ENCODE measurements at places on chromosomes 7 and 10.

- peak; percentile 91 for DNase-seq
Measured at GRCh38 chr7:11698384-11698871, 133.6 kb downstream of the THSD7A start.

DNA sequence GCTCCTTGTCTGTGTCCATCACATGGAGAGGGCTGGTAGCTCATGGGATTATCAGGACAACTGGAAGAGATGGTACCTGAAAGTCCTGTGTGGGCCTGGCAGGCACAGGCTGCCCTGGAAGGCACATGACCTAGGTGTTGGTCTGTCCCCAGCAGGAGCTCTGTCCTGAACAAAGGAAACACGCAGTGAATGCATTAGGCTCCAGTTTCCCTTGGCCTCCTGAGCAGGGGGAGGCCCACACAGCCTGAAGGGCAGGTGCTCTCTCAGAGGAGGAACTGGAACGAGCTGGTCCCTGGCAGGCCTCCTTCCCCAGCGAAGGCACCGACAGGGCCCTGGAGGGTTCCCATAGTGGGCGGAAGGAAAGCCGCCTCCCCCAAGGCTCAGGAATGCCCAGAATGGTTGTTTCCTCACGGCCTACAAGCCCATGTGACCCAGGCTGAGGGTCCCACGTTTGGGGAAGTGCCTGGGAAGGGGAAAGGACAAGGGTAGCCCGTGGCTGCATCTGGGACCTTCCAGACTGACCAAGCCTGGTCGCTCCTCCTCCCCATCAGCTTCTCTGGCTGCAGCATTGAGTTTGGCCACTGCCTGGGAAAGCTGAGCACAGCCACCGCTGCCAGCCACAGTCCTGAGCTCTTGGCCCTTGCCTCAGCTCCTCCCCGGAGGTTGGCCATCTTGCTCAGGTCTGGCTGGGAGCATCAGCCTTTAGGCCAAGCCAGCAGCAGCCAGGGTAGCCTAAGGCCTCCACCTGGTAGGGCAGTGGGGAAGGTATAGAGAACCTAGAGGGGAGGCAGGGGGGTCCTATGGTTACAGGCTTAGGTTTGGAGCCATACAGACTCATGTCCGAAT is 21.8 kb downstream of the CXCL12 start:
- DNase-seq = no peak

GRCh38 chr7:28626624-28627262 is 214.4 kb downstream of the CREB5 start:
- DNase-seq = no peak

- DNase-seq = no peak
Measured at GRCh38 chr10:28467615-28468014, 65.3 kb upstream of the WAC start.

- DNase-seq = no peak
Measured at GRCh38 chr7:23893942-23894891, 184.2 kb downstream of the STK31 start.

DNA sequence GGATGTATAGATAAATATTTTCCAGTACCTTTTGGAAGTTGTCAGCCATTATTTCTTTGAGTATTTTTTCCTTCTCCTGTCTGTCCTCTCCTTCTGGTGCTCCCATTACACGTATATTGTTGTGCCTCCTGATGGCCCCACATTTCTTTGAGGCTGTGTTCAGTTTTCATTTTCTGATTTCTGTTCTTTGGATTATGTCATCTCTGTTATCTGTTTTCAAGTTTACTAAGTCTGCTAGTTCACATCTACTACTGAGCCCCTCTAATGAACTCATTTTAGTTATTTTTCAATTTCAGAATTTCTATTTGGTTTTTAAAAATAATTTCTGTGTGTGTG is 16.3 kb downstream of the RBM33 start:
- no peak for DNase-seq

DNA sequence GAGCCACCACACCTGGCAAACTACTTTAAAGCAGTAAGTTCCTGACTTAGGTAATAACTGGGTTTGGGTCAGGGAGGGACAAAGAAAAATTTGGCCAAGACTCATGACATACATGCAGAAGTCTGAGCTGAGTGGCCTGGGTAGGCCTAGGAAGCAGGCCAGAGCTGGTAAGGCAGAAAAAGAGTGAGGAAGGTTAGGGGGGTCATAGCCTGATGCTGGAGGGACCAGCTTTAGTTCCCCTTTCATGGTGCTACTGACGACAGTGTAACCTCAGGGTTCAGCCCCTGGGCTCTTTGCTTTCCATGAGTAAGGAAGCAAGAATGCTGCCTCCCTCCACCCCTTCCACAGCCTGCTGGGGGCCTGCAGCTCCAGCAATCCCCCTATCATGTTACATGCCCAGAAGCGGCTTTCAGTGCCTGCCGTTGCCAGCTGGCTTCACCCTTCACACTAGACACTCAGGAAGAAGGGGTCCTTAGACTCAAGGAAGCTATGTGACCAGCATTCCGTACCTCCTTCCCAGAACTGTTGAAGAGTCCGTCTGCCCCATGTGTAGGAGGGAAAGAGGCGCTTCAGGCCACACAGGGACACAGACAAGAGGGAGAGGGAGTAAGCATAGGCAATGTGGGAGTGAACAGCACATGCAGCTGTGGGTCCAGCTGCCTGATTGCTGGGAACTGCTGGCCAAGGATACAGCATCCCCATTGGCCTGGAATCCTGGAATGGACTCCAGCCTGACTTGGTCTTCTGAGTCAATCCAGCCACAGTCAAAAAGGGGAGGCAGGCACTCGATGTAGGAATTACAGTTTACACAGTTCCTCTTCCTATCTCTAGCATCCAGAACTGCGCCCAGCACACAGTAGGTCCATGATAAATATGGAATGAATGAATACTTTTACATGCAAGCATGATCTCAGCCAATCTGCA is 4.1 kb upstream of the PLAU start:
- DNase-seq = no peak

- no peak for DNase-seq
Measured at GRCh38 chr7:2193575-2194305, 39.0 kb downstream of the MAD1L1 start.

DNA sequence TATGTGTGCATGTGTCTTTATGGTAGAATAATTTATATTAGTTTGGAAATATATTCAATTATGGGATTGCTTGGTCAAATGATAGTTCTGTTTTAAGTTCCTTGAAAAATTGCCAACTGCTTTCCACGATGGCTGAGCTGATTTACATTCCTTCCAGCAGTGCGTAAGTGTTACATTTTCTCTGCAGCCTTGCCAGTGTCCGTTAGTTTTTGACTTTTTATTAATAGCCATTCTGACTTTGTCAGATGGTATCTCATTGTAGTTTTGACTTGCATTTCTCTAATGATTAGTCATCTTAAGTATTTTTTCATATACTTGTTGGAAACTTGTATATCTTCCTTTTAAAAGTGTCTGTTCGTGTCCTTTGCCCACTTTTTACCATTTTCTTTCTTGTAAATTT is 434.2 kb upstream of the POT1 start:
- no peak for DNase-seq

DNA sequence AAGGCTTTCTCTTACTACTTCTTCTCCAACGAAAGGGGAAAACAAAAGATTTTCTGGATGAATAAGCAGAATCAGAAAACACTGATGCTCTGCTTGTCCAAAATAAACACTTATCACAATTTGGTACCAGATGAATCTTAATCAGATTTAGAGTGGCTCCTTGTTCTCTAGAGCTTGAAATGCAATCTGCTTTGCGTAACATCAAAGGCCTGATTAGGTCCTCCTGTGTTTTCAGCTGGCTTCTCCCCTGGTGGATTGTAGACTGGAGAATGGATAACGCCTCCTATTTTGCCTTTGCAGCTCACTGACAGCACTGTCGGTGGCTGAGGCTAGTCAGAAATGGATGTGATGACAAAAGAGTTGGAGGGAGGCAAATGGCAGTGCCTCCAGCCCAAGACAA is 91.2 kb downstream of the FAM13C start:
- no peak for DNase-seq

GRCh38 chr10:74912682-74913081 is 86.3 kb downstream of the KAT6B start:
- no peak for DNase-seq

DNA sequence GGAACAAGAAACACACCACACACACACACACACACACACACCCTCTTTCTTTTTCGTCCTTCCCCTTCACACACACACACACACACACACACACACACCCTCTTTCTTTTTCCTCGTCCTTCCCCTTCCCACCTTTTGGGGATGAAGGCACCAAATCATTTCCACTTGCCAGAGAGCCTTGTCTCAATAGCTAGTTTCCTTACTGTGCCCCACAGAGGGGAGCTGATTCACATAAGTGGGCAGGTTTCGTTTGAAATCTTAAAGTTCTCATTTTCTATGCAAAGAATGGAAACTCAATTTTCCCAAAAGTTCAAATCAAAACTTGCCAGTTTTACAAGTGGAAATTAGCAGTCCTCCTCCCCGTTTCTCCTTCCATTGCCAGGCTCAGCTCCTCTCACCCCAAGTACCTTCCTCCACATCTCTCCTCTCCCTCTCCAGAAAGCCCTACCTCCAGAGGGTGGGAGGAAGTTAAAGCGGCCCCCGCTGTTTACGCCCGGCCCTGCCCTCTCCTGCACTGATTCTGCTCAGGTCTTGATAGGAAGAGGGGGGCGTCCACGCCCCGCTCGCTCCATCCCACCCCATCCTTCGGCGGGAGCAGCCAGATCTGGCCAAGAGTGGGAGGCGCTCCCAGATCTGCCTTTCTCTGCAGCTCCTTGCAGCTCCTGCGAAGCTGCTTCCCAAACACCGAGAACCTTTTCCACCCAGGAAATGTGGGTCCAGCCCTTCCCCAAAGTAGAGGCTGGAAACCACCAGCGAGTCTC is 1.3 kb downstream of the CTTNBP2 start:
- no peak for DNase-seq

- DNase-seq = no peak
Measured at GRCh38 chr10:119602241-119603095, 5.7 kb upstream of the TIAL1 start.

- DNase-seq = no peak
Measured at GRCh38 chr7:1526271-1526754, 4.2 kb upstream of the MAFK start.

- DNase-seq = no peak
Measured at GRCh38 chr10:103640436-103641181, 147.1 kb downstream of the NEURL1 start.

- DNase-seq = no peak
Measured at GRCh38 chr7:130845581-130846085, 111.6 kb upstream of the KLF14 start.

GRCh38 chr10:24417053-24417452 is 208.1 kb downstream of the KIAA1217 start:
- DNase-seq = no peak

- DNase-seq = no peak
Measured at GRCh38 chr10:452512-453426, 236.7 kb downstream of the DIP2C start.

- no peak for DNase-seq
Measured at GRCh38 chr10:76285515-76285914, 854.1 kb downstream of the LRMDA start.

GRCh38 chr7:94698275-94698674 is 42.3 kb upstream of the SGCE start:
- no peak for DNase-seq

- DNase-seq = no peak
Measured at GRCh38 chr7:102890971-102891692, 21.7 kb upstream of the LRRC17 start.

GRCh38 chr10:60138842-60139241 is 232.5 kb upstream of the CCDC6 start:
- DNase-seq = no peak

DNA sequence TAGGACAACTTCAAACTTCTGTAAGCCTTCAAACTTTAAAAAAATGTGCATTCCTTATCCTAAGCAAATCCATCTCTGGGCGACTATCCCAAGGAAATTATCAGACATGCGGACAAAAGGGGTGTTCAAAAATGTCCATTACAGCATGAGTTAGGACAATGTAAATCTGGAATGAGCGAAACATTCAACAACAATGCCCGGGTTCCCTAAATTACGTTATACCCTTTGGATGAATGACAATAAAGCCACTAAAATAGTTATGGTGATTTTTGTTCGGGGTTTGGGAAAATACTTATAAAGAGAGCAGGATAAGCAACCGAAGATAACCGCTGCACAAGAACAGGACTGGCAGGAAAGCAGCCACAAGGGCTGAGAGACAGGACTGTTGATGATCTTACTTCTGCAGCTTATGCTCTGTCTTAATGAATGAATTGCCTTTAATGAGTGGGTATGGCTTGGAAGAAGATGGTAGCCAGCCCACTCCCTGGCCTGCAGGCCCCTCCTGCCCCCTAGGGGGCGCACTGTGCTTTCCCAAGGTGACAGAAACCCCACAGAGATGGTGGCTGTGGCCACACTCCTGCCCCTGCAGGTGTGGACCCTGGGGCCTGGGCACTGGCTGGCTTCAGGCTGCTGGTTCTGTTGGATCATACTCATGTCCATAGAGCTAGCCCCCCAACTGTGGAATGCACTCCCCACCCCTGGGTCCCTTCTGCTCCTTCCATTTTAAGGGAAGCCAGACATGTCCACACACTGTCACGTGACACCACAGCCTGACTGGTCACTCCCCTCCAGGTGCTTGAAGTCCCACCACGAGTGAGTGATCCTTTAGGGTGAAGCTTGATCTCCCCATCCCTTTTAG is 45.0 kb downstream of the ZCCHC24 start:
- DNase-seq = no peak

DNA sequence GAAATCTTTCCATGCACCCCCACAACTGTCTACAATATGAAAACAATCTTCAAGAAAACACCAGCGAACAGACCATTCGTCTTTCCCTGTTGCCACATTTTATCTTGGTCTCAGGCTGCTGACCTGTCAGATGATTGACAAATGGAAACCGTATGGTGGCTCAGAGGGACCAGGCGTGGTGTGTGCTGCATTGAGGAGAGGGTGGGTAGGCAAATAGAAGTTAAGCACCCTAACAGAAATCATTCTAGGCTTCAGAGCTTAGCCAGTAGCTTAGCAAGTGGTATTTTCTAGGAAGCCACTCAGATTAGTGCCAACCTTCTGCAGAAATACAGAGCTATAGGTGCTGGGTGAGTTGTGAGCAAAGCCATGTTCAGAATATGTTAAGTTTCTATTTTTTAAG is 114.9 kb downstream of the DPP6 start:
- no peak for DNase-seq

DNA sequence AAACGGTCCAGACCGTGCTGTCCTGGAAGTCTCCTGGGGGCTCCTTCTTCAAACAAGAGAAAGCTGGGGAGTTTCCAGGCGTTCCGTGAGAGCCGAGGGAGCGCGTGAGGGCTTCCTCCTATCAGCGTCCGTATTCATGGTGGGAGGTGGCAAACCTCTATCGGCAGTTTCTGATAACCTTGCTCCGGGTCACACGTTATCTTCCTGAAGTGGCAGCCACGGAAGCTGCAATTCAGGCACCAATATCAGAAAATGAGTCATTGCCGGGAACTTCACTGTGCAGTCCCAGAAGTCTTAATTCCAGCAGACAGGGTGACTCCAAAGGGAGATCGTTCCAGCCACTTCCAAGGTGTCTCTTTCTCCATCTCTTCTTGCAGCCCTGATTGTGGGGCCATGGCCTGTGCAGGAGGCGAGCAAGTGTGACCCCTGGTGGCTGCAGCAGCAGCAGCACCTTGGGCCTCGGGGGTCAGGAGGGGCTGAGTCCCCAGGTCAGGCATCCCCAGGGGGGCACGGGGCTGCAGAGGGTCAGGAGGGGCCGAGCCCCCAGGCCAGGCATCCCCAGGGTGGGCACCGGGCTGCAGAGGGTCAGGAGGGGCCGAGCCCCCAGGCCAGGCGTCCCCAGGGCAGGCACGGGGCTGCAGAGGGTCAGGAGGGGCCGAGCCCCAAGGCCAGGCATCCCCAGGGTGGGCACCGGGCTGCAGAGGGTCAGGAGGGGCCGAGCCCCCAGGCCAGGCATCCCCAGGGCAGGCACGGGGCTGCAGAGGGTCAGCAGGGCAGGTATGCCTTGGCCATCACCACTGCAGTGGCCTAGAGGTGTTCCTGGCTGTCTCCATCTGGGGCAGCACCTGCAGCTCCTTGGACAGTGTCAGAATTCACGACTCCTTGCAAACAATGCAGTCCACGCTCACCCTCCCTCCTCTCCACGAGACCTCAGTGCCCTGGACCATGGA is 538.7 kb downstream of the DNAJB6 start:
- DNase-seq = no peak

All from NCI-H1436 treated with DMSO at 0.1 percent for 48 hours (cell line).